Stimulated activated CD4-positive, alpha-beta T cell treated with anti-CD3 and anti-CD28 coated beads, Interleukin-4, amount 100 ng/mL, for 48 hours (primary cell): ENCODE measurements at places on chromosomes 5 and 9.

GRCh38 chr9:116594547-116594946, 92.6 kb upstream of the TRIM32 start:
- no peak for DNase-seq

- no peak for DNase-seq
Measured at GRCh38 chr5:161513942-161514341, 32.6 kb downstream of the GABRB2 start.

DNA sequence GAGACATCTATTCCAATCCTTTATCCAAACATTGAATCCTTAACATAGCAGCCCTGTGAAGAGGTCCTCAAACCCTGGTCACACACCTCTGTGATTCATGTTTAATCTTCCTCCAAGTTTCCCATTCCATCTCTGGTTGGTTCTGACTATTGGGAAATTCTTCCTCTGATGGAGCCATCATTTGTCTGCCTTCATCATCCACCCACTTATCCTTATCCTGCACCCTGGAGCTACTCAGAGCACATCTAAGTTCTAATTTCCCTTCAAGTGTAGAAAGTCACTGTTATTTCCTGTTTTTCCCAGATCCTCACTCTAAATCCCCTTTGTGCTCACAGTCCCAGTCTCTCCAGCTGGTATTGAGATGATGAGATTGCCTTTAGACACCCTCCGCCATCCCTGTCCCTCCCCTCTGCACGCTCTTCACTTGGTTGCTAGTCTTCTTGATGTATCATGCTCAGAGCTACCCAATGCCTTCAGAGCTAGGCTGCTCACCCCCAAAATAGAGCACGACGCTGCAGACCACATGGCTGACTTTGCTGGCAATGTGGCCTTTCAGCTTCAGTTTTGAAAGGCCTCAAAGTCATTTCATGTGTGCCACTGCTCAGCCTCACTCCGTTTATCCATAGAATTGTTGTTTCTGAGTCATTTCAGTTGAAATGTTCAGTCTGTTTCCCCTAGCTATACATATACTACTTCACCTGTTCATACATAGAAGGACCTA, 154.3 kb downstream of the PALM2AKAP2 start:
- DNase-seq, result peak; percentile 31

- DNase-seq, result no peak
Measured at GRCh38 chr5:151154931-151155774, 2.4 kb downstream of the ANXA6 start.

- no peak for DNase-seq
Measured at GRCh38 chr5:31047007-31047406, 146.5 kb upstream of the CDH6 start.

DNA sequence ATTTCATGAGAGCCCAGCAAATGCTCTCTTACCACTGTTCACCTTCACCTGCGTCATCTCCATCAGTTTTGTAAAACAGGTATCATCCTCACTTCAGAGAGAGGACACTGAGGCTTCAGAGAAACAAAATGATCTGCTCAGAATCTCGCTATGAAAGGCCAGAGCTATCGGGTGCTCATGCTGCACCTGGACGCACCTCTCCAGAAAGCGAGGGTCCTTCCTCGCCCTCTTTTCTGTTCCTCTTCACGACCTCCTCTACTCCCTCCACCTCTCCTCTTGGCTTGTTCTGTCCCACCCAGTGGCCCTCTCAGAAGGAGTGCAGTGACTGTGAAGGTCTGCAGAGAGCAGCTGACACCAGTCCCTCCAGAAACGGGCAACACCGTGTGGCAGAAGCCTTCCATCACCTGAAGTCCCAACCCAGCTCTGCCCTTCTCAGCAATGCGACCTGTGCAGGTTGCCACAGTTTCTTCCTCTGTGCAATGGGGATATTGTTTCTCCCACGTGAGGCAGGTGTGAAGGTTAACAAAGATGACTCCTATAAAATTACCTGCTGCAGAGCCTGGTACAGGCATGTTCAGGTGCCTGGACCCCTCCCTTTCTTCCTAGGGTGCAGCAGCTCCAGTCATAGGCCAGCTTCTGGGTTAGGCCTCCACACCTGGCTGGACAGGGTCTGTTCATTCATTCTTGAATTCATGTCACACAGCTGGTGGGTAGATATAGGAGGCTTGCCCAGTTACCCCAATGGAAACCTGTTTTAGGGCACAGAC, 45.3 kb upstream of the ANGPTL2 start:
- DNase-seq, result no peak

DNA sequence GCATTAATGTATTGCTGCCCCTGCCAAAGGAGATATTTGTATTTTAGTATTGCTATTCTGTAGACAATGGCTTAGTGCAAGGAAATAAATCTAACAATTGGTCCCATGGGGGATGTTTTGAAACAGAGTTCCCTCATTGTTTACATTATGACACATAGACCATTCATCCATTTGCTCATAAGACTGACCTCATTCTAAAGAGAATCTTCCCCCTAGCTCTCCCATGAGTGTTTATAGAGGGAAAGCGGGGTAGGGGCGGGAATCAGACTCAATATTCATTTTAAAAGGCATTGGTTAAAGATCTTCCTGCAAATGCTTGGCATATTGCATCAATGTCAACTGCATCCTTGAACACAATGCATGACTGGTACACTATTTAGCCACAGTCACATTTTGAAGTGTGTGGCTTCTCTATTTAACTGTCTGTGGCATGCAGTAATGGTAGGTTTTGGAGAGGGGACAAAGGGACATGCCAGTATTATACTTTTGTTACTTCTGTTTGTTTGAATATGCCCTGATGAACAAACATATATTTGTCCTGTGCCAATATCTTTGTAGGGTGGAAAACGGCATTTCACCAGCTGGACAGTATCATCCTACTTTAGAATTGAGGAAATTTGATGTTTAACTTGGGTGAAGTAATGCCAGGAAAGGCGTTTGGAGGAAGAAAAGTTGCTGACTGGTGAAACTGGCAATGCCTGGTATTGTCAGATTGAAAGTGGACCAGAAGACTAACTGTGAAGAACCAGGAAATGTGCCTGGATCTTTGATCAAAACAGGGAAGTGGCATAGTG, 84.1 kb upstream of the MEGF10 start:
- DNase-seq, result no peak

DNA sequence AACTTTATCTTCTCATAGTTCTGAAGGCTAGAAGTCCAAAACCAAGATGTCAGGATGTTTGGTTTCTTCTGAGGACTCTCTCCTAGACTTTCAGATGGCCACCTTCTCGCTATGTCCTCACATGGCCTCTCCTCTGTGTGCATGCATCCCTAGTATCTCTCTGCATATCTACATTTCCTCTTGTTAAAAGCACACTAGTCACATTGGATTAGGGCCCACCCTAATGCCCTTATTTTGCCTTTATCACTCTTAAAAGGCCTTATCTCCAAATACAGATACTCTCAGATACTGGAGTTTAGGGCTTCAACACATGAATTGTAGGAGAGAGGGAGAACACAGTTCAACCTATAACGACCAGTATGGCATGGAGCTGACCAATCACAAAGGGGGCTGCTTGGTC, 151.7 kb downstream of the PRELID2 start:
- no peak for DNase-seq

GRCh38 chr9:102362470-102363132, 624.2 kb upstream of the GRIN3A start:
- DNase-seq, result no peak

- no peak for DNase-seq
Measured at GRCh38 chr5:107294211-107294550, 376.6 kb downstream of the EFNA5 start.

- no peak for DNase-seq
Measured at GRCh38 chr5:65262649-65263059, 219.1 kb downstream of the ADAMTS6 start.

DNA sequence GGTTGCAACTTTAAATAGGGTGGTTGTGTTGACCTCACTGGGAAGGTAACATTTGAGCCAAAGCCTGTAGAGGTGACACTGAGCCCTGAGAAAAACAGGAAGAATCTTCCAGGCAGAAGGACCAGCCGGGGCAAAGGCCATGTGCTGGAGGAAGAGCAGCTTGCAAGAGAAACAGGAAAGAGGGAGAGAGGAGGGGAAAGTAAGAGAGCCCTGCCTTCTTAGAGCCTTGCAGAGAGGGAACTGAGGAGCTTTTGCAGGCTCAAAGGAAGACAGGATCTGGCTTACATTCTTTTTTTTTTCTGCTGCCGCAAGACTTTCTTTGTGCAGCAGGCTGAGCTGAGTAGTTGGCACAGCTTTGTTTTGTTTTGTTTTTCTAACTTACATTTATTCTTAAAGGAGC, 17.4 kb downstream of the C9orf153 start:
- DNase-seq, result no peak

DNA sequence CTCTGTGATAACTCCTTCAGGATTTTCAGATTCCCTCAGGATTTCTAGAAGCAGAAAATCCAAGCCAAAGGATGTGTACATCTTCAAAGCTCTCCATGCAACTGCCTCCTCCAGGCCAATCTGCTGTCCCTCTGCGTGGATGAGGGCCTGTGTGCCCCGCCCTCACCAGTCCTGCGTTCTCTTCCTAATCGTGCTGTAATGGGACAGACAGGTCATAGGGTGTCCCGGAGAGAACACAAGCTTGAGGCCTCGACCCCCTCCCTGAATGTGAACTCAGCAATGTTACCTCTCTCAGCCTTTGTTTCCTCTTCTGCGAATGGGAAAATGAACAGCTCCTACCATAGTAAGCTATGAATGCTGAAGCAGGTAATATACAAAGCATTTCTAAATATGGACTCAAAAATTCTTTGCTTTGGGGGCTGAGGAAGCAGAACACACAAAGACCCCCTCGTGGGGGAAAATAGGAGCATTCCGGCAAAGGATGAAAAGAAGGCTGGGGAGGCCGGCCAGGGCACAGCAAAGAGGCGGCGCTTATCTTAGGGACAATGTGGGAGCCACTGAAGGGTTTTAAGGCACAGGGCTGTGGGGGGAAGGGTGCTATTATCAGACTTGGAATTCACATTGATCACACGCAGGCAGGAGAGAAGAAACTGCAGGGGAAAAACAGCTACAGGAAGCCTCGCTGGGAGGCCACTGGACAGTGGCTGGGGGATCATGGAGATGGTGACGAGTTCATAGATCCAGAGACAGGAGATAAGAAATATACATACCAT, 57.2 kb upstream of the FBXW11 start:
- no peak for DNase-seq

- DNase-seq, result no peak
Measured at GRCh38 chr5:16906255-16906654, 29.8 kb downstream of the MYO10 start.

DNA sequence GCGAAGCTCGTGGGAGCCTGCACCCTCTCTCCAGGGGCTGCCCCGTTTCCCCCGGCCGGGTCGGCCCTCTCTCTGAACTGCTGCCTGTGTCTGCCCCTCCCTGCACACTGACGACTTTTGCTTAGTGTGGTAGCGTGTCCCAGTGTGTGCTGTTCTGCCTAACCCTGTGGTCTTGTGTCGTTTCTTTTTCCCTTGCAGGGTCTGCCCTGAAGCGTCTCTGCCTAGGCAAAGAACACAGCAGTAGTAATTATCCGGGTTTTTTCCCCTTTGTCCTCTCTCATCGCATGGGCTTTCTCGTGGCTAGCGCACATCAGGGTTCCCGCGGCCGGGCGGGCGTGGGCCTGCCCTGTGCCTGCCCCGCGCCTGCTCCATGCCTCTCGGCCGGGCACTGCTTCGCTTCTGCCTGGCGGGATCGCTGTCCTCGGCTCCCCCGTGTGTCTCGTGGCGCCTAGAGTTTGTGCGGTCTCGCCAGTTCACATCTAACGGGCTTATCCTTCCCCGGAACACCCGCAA, 122.7 kb downstream of the WNK2 start:
- DNase-seq, result no peak

DNA sequence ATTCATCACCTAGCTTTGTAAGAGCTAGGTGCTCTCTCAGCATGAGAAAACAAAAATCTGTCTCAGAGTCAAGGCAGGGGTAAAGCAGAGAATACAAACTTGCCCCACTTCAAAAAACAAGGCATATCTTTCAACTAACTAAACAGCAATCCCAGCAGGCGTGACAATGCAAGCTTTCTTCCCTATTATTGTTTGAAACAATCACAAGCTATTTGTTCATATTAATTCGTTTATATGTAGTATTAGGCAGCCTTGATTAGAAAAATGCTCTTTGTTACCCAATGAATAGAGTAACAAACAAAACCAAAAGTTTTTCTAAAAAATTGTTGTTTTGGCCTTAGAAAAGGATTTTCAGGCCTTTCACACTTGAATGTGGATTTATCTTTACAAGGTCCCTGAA, 71.1 kb downstream of the LPAR1 start:
- DNase-seq, result no peak

DNA sequence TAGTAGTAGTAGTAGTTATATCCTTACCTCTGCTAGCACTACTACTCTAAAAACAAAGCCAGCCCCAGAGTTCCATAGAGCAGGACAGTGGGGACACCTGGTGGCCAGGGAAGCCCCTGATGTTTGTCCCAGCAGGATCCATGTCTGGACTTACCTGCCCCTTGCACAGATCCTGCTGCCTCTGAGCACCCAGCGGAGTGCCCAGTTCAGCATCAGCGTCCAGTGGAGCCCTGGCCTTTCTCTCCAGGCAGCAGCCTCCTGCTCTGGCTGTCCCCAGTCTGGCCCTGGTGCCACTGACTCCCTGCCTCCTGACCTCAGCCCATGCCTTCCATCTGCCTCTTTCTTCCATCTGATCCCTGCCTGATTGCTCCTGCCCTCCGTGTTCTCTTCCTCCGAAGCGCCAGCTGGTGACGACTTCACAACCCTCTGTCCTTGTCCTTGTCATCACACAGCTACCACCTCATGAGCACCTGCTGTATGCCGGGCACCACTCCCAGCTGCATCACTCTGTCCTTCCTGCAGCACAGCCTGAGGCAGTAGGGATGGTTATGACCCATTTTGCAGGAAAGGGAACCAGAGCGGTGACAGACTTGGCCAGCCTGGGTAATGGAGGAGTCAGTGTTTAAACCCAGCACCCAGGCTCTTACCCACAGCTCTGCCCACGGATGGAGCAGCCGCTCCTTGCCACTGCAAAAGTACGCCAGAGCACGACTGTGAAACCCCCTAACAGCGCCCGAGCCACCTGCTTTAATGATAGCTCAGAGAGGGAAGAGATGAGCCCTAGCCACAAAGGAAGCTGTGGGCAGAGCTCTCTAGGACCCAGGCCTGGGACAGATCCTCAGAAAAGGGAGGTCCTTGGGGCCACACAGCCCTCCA, 11.5 kb downstream of the SARDH start:
- DNase-seq, result peak; percentile 40

DNA sequence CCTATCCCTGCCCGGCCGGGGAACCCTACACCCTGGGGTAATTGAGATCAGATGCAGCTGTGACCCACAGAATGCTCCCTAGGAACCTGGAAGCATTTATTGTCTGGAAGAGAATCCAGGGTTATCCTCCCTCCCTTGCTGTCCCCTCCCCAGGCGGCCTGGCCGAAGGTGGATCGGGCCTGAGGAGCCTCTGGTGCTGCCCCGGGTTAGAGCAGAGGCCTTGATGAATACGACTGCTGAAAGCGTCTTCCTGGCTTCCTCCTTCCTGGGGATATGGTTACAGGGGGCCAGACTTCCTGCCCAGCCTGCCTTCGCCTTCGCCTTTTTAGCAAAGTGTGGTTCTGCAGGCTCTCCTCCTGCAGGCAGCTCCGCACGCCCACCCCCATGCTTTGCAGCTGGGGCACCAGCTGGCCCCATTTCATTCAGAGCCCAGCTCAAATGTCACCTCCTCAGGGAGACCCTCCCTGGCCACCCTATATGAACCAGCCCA, 22.5 kb upstream of the PTGS1 start:
- no peak for DNase-seq
